ENCODE measurements at places on chromosomes 1 and 21. TPM values are rescaled to one million over a fixed set of nuclear protein-coding genes. Genes with fewer than 3 reads are reported as not detected.

The CNR2 gene
- not detected for total RNA-seq

The OR2T6 gene
- total RNA-seq, result not detected

The COL8A2 gene
- 1.1 TPM for total RNA-seq

The CDK18 gene
- 0.11 TPM for total RNA-seq

The TCHHL1 gene
- not detected for total RNA-seq

The COP1 gene
- total RNA-seq, result 51.1 TPM

The PGLYRP3 gene
- not detected for total RNA-seq

The MUTYH gene
- total RNA-seq, result 12.3 TPM

The PGM1 gene
- total RNA-seq, result 59.0 TPM

The CFAP141 gene
- total RNA-seq, result not detected

The NT5C1A gene
- not detected for total RNA-seq

The AADACL3 gene
- not detected for total RNA-seq

The MAN1C1 gene
- total RNA-seq, result 1.8 TPM

The C1orf105 gene
- total RNA-seq, result not detected
